T-cell (primary cell): ENCODE measurements at places on chromosomes 12 and 14.

DNA sequence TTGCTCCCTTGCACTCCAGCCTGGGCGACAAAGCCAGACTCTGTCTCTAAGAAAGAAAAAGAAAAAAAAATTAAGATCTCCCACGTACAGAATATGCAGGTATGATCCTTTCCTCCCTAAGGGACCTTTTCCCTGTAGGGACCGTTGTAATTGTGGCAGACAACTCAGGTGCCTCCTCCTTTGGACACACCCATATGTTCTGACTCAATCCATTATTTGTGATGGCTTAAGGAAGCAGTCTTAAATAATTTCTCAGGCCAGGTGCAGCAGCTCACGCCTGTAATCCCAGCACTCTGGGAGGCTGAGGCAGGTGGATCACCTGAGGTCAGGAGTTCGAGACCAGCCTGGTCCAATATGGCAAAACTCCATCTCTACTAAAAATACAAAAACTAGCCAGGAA lies 53.1 kb downstream of the TMCC3 start:
- no peak for DNase-seq

GRCh38 chr12:120367924-120368788 lies 808 bp downstream of the MSI1 start:
- DNase-seq = no peak

GRCh38 chr14:101456246-101457175 lies 104.8 kb upstream of the DIO3 start:
- DNase-seq = no peak

- no peak for DNase-seq
Measured at GRCh38 chr14:105212541-105213300, 31.6 kb upstream of the NUDT14 start.

GRCh38 chr12:132525833-132526455 lies 36.0 kb downstream of the FBRSL1 start:
- DNase-seq = no peak

- no peak for DNase-seq
Measured at GRCh38 chr12:91991399-91992187, 154.1 kb downstream of the BTG1 start.

DNA sequence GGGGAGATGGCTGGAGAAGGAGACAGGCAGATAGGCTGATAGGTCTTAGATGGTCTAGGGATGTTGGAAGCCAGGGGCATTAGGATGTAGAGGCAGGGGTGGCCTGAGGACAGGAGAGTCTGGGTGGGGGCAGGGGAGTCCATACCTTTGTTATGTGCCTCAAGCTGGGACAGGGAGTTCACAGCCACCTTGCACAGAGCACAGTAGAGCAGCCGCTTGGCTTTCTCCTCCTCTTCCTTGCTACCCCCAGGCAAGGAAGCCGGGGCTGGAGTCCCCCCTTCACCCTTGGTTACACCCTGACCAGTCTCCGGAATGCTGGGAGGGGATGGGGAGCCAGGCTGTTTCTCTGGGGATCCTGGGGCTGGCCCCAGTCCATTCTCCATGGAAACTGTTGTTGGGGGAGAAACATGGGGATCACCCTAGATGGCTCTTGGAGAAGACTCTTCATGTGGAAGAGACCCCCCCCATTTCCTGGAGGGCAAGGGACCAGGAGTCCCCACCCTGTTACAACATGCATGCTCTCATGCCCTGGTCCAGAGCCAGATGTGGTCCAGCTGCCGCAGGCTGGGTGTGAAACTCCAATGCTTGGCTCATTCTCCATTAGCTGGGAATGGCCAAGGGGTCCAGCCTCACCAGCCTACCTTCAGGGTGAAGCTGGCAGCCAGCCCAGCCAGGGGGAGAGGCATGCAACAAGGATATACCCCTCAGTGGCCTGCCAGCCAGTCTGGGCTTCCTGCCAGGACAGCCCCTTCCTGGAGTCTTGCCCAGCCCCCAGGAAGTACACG lies 7.2 kb upstream of the GPR84 start:
- no peak for DNase-seq
